ENCODE measurements at places on chromosomes 5 and 9. TPM values are rescaled to one million over a fixed set of nuclear protein-coding genes. Genes with fewer than 3 reads are reported as not detected.

The GRIN3A gene
- polyA plus RNA-seq: not detected

The F12 gene
- polyA plus RNA-seq: 0.81 TPM

The NANS gene
- 33.2 TPM for polyA plus RNA-seq

The PTCD2 gene
- polyA plus RNA-seq: 12.8 TPM

The PCDHGB6 gene
- 0.46 TPM for polyA plus RNA-seq

The NME5 gene
- 0.32 TPM for polyA plus RNA-seq

The OR1L8 gene
- not detected for polyA plus RNA-seq

- H3K27me3 ChIP-seq: no peaks in the 10 kb centered on the region
- H3K36me3 ChIP-seq: no peaks in the 10 kb centered on the region
- no peak overlapping the region for H3K27ac ChIP-seq
- H3K4me1 ChIP-seq: no peaks in the 10 kb centered on the region
These were observed 677.0 kb downstream of the LRRC70 start for GRCh38 chr5:63255594-63255993.

DNA sequence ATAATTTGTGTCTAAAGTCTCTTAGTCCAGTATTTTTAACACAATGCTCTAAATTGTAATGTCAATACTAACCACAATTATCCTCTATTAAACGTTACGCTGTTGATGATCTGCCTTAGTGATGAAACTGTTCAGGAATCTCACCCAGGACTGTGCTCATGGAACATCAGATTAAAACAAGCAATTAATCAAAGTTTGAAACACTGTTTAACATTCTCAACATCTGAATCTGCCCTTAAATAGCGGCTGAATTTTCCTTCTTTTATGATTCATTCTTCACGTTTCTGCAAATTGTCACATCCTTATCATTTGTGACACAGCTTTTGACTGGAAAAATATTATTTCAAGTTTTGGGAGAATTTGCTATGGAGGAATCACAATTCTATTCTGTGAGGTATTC lies 113.8 kb downstream of the MARCHF11 start:
- no peaks in the 10 kb centered on the region for H3K4me1 ChIP-seq

GRCh38 chr5:12023614-12024241 lies 119.5 kb upstream of the CTNND2 start:
- H3K4me3 ChIP-seq: no peak overlapping the region
- no peak for DNase-seq
- H3K27me3 ChIP-seq: no peaks in the 10 kb centered on the region
- H3K27ac ChIP-seq: no peak overlapping the region
- no peaks in the 10 kb centered on the region for H3K36me3 ChIP-seq

- no peak for DNase-seq
- H3K36me3 ChIP-seq: no peaks in the 10 kb centered on the region
- H3K27ac ChIP-seq: no peak overlapping the region
- H3K27me3 ChIP-seq: peaks cover 13% of the 10 kb centered on the region
These were observed 225.3 kb upstream of the TLE4 start for GRCh38 chr9:79346350-79347020.

DNA sequence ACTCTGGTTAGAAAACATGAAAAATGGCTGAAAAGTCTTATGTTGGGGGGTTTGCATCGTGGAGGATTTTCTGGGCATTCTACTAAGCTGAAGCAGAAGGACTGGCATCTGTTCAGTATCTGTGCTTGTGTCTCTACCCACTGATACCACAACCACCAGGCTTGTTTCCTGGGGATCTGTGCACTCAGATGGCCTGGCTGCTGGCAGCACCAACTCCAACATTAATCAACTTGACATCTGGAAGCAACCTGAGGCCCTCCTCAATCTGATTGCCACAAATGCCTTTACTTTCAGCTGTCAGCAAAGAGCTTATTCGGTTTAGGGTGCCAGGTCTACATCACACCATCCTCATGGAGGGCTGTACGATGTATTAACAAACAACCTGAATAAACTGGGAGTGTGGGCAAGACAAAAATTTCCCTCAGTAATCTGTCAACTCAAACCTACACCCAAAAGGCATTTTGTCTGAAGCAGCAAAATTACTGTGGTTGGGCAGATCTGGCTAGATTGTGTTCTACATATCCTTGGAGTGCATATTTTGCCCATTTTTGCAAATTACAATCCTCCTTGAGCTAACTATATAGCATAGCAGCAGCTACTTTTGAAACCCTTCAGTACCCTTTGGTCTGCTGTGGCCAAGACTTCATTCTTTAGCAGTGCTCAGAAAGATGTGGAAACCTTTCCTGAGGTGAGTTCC lies 74.6 kb downstream of the FOXD1 start:
- H3K36me3 ChIP-seq: no peaks in the 10 kb centered on the region
- no peak for DNase-seq
- H3K4me3 ChIP-seq: no peak overlapping the region
- H3K4me1 ChIP-seq: no peaks in the 10 kb centered on the region

GRCh38 chr5:33470544-33470943 lies 29.8 kb downstream of the TARS1 start:
- peaks cover 19% of the 10 kb centered on the region for H3K36me3 ChIP-seq
- no peaks in the 10 kb centered on the region for H3K27me3 ChIP-seq
- DNase-seq: no peak
- H3K4me3 ChIP-seq: no peak overlapping the region
- H3K4me1 ChIP-seq: no peaks in the 10 kb centered on the region
- H3K27ac ChIP-seq: no peak overlapping the region

All from psoas muscle (tissue), 8 donors.